Activated naive CD4-positive, alpha-beta T cell treated with anti-CD3 and anti-CD28 coated beads, Interleukin-2, amount 10 ng/mL, durations not matched to agents 7 days and 5 days (primary cell): ENCODE measurements at places on chromosomes 6 and 20.

DNA sequence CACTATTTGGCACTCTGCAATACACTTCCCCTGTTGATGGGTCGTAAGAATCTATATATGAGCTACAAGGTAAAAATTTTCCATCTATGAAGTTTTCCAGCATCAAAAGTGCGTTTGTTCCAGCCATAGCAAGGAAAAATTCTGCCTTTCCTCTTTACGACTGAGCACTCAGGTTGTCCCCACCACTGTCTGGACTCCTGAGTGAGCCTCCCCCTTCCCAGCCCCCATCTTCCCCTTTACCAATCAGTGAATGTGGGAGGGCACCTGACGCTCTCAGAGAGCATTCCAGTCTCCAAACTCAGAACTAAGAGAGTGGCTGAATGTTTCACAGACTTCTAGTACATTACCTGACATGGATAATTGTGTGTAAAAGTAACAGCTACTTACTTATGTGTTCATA, at the start of gene ALDH8A1:
Gene ALDH8A1, minus strand, starts transcription at position 175 of the 400 bp plus-strand sequence. Its CDS starts 48 bp downstream, at position 127.
- DNase-seq: no peak

DNA sequence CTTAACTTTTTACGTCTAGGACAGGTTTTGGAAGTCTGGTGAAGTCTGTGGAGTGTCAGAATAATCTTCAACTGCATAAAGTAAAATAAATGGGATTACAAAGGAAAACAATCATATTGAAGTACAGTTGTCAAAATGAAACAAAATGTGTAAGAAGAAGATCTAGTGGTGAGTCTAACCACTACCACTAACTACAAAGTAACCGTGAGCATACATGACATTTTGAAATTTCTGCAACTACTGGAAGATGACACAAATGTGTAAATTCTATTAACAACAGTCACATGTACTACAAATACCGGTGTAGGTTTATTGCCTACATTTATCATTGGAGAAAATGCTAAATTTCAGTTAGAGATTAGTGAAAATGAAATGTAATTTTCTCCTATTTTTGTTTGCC, 29.7 kb downstream of the VPS52 start:
- DNase-seq: no peak

- DNase-seq: no peak
These were observed 113.4 kb downstream of the SCP2D1 start for GRCh38 chr20:18926965-18927364.

- no peak for DNase-seq
These were observed 14.5 kb downstream of the NOL4L start for GRCh38 chr20:32570401-32571190.

DNA sequence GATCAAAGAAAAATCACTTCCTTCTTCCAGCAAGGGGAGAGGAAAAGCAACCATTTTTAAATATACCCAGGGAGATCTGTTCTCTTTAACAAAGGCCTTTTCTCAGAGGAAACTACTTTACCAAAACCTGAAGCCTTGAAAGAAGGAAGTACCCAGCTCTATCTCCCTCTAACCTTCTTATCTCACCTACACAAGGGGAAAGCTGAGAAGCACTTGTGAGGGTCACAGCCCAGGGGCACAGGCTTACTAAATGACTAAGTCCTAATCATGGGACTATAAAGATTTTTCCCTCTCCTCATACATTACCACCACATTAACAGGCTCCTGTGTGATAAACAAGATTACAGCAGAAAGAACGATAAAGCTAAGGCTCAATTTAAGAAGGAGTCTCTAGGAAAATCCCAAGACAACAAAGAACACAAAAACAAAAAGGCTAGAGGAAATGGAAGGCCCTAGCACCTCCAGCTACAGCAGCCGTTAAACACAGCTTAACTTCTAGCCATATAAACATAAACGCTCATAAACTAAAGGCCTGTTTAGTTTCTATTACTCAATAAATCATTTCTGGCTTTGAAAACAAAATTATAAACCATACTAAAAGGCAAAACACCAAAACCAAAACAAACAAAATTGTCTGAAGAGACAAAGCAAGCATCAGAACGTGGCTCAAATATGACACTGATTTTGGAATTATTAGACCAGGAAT, 284.9 kb upstream of the ECI2 start:
- DNase-seq: no peak

GRCh38 chr6:106874481-106874880, 100.0 kb downstream of the CD24 start:
- DNase-seq: no peak

DNA sequence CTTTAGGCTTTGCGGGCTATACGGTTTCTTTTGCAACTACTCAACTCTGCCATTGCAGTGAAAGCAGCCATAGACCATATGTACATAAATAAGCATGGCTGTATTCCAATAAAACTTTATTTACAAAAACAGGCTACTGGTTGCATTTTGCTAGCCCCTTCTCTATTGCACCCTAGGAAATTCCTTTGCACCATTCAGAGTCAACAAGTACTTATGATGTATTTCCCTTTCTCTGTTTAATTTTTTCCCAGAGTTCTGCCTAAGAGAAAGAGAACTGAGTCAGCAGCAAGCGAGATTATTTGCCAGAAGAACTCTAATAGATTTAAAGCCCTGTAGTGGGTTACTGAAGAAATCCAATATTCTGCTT, 33.8 kb downstream of the ADGRF1 start:
- DNase-seq: no peak

- DNase-seq: no peak
These were observed 228.2 kb downstream of the CDH26 start for GRCh38 chr20:60186412-60186811.

GRCh38 chr20:2164421-2164820, 62.8 kb downstream of the STK35 start:
- no peak for DNase-seq

GRCh38 chr6:168640768-168641167, 199.8 kb downstream of the SMOC2 start:
- DNase-seq: no peak

- no peak for DNase-seq
These were observed 118.8 kb downstream of the ZMYND8 start for GRCh38 chr20:47237715-47238114.

DNA sequence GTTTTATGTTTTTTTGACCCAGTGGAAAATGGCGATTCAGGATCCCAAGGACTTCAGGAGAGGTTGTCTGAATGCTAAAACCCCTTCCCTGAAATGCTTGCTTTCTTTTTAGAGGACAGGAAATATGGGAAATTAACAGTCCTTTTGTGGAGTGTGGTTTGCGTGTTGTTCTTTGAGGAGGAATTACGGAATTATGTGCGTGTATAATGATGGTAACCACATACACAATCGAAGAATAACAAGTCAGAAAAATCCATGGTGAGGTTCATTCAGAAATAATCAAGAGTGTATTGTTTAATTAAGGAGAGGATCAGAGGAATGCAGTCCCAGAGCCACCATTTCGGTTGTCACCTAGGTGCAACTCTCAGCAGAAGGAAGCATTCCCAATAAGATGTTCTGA, 73.2 kb downstream of the PHACTR3 start:
- no peak for DNase-seq

DNA sequence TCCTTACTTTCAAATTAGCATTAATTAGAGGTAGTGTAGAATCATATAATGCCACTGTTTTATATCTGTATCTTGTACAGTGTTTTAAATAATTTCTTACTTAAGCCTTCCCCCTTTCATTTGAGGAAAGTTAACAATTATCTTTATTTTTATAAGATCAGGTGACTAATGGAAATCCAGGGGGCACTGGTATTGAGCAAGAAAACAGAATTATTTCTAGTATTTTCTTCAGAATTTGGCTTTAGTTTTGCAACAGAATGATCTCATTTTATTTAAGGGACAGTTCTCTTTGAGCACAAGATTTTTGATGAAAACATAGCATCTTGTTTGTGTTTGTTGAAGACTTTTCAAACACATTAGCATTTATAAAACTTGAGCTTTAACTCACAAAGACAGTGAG, 55.9 kb downstream of the RNF217 start:
- no peak for DNase-seq

DNA sequence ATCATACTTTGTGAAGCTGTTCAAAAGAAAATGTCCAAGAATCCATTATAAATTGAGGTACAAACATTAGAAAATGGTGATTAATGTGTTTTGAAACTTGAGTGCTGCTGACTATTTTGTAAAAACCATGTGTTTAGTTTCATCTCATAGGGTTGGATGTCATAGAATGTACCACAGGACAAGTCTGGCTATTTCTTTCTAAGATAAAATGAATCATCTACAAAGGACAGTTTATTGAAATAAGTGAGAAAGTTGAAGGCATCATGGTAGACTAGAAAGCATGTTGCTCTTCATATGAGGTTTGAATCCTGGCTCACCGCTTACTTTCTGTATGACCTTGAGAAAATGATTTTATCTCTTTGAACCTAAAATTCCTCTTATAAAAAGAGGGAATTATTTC, 29.2 kb upstream of the SMAP1 start:
- no peak for DNase-seq

GRCh38 chr6:125784365-125784764, 6.4 kb upstream of the NCOA7 start:
- DNase-seq: no peak

- no peak for DNase-seq
These were observed 168.2 kb downstream of the AKAP7 start for GRCh38 chr6:131303338-131303930.
